CD8-positive, alpha-beta memory T cell (primary cell): ENCODE measurements at places on chromosomes 2 and 18. TPM values are rescaled to one million over a fixed set of nuclear protein-coding genes. Genes with fewer than 3 reads are reported as not detected.

DNA sequence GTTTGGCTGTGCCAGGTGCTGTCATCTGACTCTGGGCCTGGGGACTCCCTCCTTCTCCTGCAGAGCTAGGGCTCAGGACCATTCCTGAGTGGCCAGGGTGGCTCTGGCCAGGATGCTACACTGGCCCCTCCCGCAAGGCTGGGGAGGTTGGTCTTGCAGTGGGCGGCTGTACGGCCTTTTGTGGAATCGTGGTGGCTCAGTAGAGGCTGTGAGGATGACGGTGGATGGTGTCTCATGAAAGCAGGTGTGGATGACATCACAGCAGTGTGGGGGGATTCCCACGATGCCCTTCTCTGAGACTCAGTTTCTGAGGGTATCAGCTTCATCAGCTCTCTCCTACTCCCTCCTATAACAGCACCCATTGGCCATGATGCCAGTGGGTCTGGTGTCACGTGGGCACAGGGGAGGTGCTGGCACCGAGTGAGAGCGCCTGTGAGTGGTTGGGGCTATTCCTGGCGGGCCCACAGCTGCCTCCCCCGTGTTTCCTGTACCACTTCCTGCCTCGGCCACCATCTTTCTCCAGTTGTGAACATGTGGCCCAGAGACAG, 144.2 kb upstream of the HDAC4 start:
- peaks cover 27% of the 10 kb centered on the region for H3K4me1 ChIP-seq
- H3K27ac ChIP-seq: no peak overlapping the region
- no peak overlapping the region for H3K4me3 ChIP-seq

- no peaks in the 10 kb centered on the region for H3K4me1 ChIP-seq
- H3K36me3 ChIP-seq: no peaks in the 10 kb centered on the region
- no peaks in the 10 kb centered on the region for H3K27me3 ChIP-seq
- no peak for DNase-seq
These were observed 53.8 kb downstream of the NEDD4L start for GRCh38 chr18:58097907-58098166.

Gene RAX
- not detected for polyA plus RNA-seq

Gene EGR4
- not detected for polyA plus RNA-seq

- H3K27ac ChIP-seq: no peak overlapping the region
- H3K4me3 ChIP-seq: no peak overlapping the region
- H3K4me1 ChIP-seq: no peaks in the 10 kb centered on the region
These were observed 73.8 kb downstream of the RPRM start for GRCh38 chr2:153404792-153405191.

DNA sequence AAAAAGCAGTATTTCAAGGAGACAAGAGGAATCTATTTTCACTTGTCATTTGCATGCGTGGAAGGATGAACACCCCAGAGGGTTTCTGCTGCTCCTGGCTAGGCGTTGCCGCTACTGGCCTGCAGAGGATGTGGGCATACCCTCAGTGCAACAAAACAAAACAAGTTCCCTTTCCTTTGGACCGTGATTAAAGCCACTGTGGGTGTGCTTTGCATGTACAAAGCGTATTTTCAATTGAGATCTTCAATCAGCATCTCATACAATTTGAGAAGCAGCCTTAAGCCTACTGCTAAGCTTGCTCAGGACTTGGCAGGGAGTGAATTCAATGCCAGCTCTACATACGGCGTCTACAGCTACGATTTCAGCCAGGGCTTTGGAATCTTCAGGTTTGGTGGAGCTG, 298.4 kb downstream of the LPIN1 start:
- H3K27ac ChIP-seq: no peak overlapping the region
- no peaks in the 10 kb centered on the region for H3K27me3 ChIP-seq
- no peaks in the 10 kb centered on the region for H3K36me3 ChIP-seq
- peak overlapping the region; percentile 11 for H3K4me3 ChIP-seq
- peaks cover 64% of the 10 kb centered on the region for H3K4me1 ChIP-seq
- no peak for DNase-seq

DNA sequence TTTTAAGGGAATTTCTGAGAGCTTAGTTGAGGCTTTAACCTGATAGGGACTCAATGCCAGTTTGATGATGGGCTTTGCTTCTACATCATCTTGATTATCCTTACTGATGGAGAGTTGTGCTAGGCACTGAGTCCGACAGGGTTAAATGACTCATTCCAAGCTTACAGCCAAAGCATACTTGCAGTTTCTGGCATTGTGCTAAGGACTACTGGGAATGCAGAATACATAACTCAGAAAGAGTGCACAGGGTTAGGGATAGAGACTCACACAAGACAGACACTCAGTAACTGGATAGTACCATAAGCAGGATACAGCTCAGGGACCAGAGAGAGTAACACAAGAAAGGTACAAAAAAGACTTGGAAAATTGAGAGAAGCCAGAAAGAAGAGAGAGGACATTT, 94.1 kb upstream of the SLC14A2 start:
- DNase-seq: no peak
- H3K36me3 ChIP-seq: no peaks in the 10 kb centered on the region
- H3K27me3 ChIP-seq: no peaks in the 10 kb centered on the region
- H3K4me1 ChIP-seq: no peaks in the 10 kb centered on the region
- H3K27ac ChIP-seq: no peak overlapping the region

- no peaks in the 10 kb centered on the region for H3K36me3 ChIP-seq
- no peak for DNase-seq
- peaks cover 39% of the 10 kb centered on the region for H3K27me3 ChIP-seq
- peaks cover 16% of the 10 kb centered on the region for H3K4me1 ChIP-seq
- H3K4me3 ChIP-seq: no peak overlapping the region
These were observed 4.1 kb upstream of the WNT6 start for GRCh38 chr2:218855305-218856166.

GRCh38 chr18:40235836-40236235, 1719.2 kb upstream of the PIK3C3 start:
- H3K27ac ChIP-seq: no peak overlapping the region
- H3K4me1 ChIP-seq: no peaks in the 10 kb centered on the region
- DNase-seq: no peak
- no peaks in the 10 kb centered on the region for H3K36me3 ChIP-seq
- no peaks in the 10 kb centered on the region for H3K27me3 ChIP-seq

- H3K27ac ChIP-seq: no peak overlapping the region
- no peak overlapping the region for H3K4me3 ChIP-seq
These were observed 63.2 kb downstream of the ASAP2 start for GRCh38 chr2:9269695-9270360.

DNA sequence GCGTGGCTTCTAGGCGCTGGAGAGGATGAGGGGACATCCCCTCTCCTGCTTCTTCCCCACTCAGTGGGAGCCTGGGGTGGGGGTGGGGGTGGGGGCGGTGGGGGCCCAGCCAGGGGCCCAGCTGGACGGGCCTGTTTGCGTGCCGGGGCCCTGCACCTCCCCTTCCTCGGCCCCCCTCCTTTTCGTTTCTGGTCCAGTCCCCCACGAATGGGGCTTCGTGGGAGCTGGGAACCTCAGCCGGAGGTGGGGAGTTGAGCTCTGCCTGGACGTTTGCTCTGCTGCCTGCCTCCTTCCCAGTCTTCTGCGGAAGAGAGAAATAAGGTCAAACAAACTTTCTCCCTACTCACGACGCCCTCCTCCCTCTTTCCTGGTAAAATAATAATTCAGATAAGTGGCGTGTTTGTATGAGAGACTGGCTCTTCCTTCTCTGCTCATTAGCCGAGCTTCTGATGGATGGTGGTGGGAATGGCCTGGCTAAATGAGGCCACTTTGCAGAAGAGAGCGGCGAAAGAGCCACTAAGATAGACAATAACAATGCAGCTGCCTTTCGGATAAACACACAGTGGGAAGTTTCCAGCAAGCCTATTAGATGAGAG, 782 bp downstream of the MTA3 start:
- DNase-seq: no peak
- peak overlapping the region; percentile 33 for H3K27ac ChIP-seq
- H3K4me3 ChIP-seq: peak overlapping the region; percentile 60
- H3K36me3 ChIP-seq: no peaks in the 10 kb centered on the region

GRCh38 chr2:225556461-225556860, 157.0 kb downstream of the NYAP2 start:
- no peak for DNase-seq
- no peaks in the 10 kb centered on the region for H3K4me1 ChIP-seq
- H3K27me3 ChIP-seq: peaks cover 4% of the 10 kb centered on the region

GRCh38 chr2:214006601-214007000, 404.3 kb upstream of the VWC2L start:
- no peaks in the 10 kb centered on the region for H3K27me3 ChIP-seq
- no peaks in the 10 kb centered on the region for H3K4me1 ChIP-seq
- H3K27ac ChIP-seq: no peak overlapping the region
- DNase-seq: no peak
- no peak overlapping the region for H3K4me3 ChIP-seq
- H3K36me3 ChIP-seq: no peaks in the 10 kb centered on the region

DNA sequence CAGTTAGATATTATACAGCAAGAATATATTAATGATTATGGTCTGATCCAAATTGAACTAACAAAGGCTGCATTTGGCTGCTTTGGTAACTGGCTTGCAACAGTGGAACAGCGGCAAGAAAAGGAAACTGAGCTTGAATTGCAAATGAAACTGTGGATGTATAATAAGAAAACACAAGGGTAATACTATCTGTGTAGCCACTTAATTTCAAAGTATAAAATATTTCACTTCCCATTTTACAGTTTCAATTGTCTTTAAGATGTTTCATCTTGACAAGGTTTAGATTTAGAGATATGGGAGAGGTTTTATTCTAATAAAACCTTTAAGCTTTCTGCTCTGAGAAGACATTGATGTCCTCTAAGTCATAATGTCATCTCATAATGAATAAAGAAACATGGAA, 23.8 kb downstream of the WDR75 start:
- no peak overlapping the region for H3K27ac ChIP-seq
- H3K4me3 ChIP-seq: no peak overlapping the region
- DNase-seq: no peak
- H3K27me3 ChIP-seq: no peaks in the 10 kb centered on the region
- H3K4me1 ChIP-seq: no peaks in the 10 kb centered on the region

GRCh38 chr2:226656367-226656766, 143.3 kb downstream of the IRS1 start:
- no peak for DNase-seq
- no peaks in the 10 kb centered on the region for H3K27me3 ChIP-seq
- H3K36me3 ChIP-seq: no peaks in the 10 kb centered on the region
- H3K4me1 ChIP-seq: no peaks in the 10 kb centered on the region

DNA sequence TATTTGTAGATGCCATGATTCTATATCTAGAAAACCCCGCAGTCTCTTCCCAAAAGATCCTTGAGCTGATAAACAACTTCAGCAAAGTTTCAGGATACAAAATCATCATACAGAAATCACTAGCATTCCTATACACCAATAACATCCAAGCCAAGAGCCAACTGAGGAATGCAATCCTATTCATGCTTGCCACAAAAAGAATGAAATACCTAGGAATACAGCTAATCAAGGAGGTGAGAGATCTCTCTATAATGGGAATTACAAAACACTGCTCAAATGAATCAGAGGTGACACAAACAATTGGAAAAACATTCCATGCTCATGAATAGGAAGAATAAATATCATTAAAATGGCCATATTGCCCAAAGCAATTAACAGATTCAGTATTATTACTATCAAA, 551.4 kb upstream of the SLC39A10 start:
- H3K27ac ChIP-seq: no peak overlapping the region
- H3K4me3 ChIP-seq: no peak overlapping the region
- no peaks in the 10 kb centered on the region for H3K4me1 ChIP-seq
- no peaks in the 10 kb centered on the region for H3K36me3 ChIP-seq
- H3K27me3 ChIP-seq: no peaks in the 10 kb centered on the region

Gene TAF4B
- 4.3 TPM for polyA plus RNA-seq

DNA sequence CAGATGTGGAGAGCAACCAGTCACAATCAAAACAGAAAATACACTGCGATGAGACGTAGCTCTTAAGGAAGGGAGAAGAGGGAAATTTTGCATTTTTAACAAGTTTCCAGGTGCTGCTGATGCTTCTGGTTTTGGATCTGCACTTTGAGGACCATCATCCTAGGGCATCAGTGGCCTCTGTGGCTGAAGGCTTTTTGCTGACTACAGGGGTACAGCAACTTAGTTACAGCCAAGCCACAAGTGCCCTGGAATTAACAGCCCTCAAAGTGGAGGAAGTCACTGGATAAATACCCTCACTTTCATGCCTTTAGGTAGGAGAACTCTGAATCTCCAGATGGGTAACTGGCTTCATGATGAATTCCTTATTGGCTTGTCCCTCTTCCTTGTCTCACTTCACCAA, 700.9 kb downstream of the TMEM182 start:
- H3K36me3 ChIP-seq: no peaks in the 10 kb centered on the region
- H3K27me3 ChIP-seq: no peaks in the 10 kb centered on the region
- DNase-seq: no peak
- no peaks in the 10 kb centered on the region for H3K4me1 ChIP-seq

Gene ST8SIA5
- polyA plus RNA-seq: 0.23 TPM

DNA sequence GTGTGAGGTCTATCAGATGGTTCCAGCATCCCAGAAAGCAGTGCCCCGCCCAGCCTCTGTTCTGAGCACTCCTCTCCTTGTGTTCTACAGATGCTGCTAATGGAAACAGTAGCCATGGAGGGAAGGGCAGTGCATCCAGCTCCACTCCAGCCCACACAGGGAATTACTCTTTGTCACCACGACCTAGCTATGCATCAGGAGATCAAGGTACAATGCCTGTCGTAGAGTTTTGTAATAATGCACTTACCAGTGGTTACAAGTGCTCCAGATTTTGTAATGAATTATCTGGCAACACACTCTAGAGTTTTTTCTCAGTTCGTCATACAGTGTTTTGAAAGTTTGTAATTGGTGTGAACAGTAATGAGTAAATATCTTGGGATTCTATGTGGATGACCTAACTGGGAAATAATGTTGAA, 161.1 kb downstream of the ESCO1 start:
- no peak overlapping the region for H3K27ac ChIP-seq
- H3K36me3 ChIP-seq: no peaks in the 10 kb centered on the region
- H3K4me3 ChIP-seq: no peak overlapping the region
- no peaks in the 10 kb centered on the region for H3K4me1 ChIP-seq
- DNase-seq: no peak

Gene SCN2A
- not detected for polyA plus RNA-seq

Gene GPBAR1
- polyA plus RNA-seq: not detected

- H3K27ac ChIP-seq: no peak overlapping the region
- no peaks in the 10 kb centered on the region for H3K27me3 ChIP-seq
- H3K4me3 ChIP-seq: no peak overlapping the region
- DNase-seq: no peak
- no peaks in the 10 kb centered on the region for H3K36me3 ChIP-seq
These were observed 85.3 kb downstream of the FHOD3 start for GRCh38 chr18:36382854-36383253.

Gene CHST10
- polyA plus RNA-seq: 7.2 TPM
